Amniotic stem cell (primary cell): ENCODE measurements at places on chromosomes 7 and 10.
A peak's percentile ranks its signal among the peaks of the same experiment; 100 is the strongest.

DNA sequence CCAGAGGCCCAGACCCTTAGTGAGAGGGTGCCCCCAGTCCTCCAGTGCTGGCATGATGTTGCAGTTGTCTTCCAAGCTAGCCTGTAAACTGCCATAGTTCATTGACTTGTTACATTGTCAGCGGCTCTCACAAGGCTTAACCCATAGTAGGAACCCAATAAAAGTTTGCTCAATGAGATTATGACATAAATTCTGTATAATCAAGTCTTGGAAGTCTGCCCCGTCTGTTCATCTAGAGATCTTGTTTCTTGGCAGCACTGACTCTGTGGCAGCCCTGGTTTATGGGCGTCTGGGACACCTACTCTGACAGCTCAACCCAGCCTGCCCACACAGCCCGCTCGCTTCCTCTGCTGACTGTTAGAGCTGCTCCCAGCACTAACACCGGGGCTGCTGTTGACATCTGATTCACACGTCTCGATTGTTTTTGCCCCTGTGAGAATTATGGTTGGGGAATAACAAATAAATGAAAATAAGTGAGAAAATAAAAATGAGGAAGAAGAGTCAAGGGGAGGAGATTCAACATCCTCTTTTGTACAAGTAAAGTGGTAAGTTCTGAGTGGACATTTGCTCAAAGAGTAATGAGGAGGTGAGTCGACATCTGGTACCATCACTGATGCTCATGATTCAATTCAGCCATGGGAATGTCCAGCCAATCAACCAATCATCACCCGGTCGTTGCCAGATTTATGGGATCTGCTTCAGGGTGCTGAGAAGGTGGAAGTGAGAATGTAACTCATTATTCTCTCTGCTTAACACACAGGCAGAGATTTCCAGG lies 160.8 kb downstream of the SPAG6 start:
- DNase-seq: no peak

DNA sequence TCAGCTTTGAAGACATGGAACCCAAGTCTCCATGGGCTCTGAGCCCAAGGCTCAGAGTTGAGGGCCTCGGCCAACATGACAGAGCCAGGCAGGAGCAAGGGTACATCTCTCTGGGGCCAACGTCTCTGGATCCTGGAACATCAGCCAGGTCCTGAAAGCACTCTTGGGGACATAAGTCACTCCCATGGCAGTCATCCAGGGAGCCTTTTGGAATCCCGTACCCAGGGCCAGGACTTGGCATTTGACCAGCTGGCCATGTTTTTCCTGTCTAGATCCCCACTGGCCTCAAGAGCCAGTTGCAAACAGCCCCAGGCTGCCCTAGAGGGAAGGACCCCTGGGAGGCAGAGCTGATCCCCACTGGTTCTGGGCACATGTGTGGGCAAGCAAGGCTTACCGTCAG lies 4.3 kb upstream of the CXCL12 start:
- DNase-seq: no peak

- peak; percentile 42 for DNase-seq
These were observed 61.4 kb upstream of the GPR158 start for GRCh38 chr10:25113191-25114035.

DNA sequence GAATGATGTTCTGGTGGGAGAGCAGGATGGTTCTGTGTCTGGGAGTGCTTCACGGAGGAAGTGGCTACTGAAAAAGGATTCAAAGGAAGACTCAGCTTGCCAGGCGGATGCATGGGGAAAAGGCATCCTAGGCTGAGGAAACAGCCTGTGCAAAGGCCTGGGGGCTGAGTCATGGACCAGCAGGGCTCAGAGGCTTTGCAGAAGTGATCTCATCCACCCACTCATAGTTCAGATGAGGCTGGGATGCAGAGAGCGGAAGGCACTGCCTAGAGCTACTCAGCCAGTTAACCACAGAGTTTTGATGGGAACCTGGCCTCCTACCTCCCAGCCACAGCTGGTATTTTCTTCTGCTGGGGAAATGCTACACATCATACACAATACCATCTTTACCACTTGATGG lies 15.8 kb upstream of the ADAMTS14 start:
- peak; percentile 92 for DNase-seq

DNA sequence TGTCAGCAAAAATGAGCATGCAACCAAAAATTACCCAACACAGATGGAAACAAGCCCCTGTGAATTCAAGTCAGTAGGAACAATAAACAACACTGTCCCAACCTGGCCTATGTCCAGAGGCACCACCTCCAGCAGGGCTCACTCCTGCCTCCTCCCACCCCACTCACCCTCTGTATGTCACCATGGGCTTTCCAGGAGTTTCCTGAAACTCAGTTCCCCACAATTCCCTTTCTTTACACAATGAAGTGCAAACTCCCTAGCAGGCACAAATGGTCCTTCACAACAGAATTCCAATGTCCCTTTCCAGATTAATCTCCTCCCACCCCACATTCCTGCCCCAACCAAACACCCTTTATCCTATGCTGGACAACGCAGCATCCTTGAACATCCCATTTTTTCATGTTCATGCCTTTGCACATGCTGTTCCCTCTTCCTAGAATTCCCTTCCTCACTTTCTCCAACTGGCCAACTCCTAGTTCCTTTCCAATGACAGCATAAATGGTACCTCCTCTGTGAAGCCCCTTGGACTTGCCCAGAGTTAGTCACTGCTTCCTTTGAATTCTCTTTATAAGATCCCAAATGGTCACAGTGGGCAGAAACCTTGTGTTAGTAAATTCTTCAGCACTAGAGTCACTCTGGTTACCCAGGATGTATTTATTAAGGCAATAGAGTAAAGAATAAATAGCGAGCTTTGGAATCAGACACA lies 157.5 kb downstream of the SLIT1 start:
- DNase-seq: no peak

GRCh38 chr7:123624527-123625183 lies 23.0 kb downstream of the ASB15 start:
- no peak for DNase-seq

- no peak for DNase-seq
These were observed 1.7 kb downstream of the ADO start for GRCh38 chr10:62806251-62806650.

DNA sequence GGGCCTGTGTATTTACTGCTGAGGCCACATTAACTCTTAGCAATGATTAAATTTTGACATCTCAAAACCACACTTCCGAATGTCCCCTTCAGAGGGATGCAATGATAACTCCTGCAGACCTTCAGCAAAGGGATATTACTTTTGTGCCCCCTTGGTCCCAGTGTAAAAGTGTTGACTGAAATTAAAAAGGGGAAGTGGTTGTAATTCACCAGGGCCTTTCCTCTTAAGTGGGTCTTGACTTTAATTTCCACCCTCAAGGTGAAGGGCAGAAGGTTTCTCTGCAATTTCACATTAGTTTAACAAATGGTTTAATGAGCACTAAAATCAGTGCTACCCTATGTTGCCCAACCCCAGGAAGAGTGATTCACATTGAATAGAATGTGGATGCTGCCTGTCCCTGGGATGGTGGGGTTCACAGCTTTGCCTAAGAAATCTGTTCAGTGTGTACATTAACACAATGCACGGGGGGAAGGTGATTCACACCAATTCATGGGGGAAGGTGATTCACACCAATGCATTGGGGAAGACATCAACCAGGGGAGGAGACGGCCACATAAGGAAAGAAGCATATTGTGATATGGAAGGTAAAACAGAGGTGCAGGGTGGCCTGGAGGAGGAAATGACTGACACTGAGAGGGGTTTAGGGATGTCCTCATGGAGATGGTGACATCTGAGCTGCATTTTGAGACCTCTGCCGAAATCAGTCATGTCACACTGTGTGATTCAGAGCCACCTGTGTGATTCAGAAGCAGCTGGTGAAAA lies 19.4 kb upstream of the TNS3 start:
- DNase-seq: peak; percentile 40
